ENCODE measurements at places on chromosomes 6 and 20.

DNA sequence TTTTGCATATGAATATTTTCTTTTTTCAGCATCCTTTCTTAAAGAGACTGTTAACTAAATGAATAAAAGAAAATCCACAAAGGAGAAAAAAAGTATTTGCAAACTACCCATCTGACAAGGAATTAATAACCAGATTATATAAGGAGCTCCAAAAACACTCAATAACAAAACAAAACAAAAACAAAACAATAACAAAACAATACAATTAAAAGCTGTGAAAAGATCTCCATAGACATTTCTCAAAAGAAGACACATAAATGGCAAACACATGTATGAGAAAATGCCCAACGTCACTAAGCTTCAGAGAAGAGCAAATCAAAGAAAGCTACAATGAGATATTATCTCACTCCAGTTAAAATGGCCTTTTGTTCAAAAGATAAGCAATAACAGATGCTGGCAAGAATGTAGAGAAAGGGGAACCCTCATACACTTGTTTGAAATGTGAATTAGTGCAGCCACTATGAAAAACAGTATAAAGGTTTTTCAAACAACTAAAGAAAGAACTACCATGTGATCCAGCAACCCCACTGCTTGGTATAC is 1310.0 kb upstream of the EYS start:
- no peak for DNase-seq

DNA sequence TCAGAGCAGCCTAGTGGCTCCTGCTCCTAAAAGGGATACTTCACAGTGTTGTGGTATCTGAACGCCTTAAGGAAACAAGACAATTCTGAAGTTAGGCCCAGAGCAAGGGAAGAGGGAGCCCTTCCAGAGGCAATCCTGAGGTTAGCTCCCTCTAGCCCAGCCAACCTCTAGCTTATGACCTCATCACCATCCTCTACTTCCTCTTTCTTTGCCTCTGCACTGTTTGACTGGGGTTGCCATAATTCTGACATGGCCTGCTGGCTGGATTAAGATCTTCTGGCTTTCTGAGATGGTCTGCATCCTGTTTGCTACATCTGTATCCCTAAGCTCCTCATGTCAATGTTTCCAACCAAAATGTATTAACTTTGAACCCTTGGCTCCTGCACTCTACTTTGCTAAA is 23.3 kb upstream of the BMP2 start:
- DNase-seq: peak; percentile 48

GRCh38 chr6:89610149-89610642 is 28.4 kb downstream of the LYRM2 start:
- peak; percentile 68 for DNase-seq

DNA sequence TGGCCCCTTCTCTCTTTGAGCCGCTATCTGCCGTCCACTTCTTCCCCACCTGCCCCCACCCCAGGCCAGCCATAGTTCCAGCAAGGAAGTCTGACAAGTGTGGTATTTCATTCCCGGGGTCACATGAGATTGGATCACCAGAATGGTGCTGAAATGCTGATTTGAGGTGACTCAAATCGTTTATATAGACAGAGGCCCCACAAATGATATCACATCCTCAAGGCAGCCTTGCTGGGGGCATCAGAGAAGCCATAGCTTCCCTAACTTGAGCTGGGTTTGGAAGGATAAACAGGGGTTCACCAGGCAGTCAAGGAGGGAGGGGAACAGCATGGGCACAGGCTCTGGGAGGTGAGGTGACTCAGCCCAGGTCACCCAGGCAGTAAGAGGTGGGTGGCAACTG is 9.9 kb downstream of the SDCBP2 start:
- peak; percentile 13 for DNase-seq
